Hypothalamus (tissue), 51 donors: ENCODE measurements at places on chromosomes 3 and 15.

GRCh38 chr3:151838574-151839312, 24.8 kb downstream of the AADAC start:
- peak; percentile 55 for DNase-seq

DNA sequence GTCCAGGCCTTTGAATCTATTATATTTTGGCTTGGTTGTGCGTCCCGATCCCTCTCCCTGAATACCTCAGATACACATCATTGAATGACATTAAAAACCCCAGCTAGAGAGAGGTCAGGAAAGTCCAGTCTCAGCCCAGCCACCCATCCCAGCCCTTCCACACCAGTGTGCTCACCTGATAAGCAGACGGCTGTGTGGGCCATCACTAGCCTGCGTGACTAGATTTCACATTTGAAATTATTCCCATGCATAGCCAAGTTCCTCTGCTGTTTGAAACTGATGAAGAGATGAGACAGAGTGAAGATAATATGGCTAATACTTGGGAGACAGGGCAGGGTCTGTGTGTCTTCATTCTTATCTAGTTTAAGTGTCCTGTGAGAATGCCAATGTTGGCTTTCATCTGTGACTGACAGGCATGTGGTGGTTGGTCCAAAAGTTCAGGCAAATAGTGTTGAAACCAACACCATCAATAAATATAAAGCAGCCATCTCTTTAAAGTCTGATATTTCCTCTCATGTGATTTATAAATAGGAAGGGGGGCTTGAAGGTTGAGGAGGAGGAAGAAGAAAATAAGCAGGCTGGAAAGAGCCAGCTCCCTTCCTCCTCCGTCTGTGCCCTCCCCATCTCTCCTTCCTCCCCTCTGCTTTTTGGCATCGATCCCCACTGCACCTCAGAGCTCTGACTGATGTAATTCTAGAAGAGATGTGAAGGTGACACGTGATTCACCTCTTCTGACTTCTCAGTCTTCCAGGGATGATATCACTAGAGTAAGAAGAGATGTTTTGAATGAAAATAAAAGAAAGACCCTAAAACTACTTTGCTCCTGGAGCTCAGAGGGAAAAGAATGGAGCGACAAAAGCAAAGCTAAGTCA, 5.1 kb downstream of the FAM43A start:
- DNase-seq: no peak

DNA sequence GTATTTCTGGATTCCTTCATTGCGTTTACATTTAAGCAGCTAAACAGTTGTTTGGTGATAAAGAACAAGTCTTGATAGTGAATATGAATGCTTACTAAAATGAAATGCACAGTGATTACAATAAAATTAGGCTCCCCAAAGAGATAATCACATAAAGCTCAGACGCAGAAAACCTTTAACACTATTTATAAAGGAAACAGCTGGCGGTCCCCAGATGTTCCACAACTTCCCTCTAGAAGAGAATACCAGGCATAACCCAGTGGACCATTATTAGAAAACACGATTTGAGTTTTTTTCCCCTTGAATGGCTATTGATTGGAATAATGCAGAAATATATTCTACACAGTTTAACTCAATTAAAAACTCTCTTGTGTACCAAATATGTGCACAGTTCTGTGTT, 573.2 kb downstream of the DIPK2A start:
- DNase-seq: no peak

DNA sequence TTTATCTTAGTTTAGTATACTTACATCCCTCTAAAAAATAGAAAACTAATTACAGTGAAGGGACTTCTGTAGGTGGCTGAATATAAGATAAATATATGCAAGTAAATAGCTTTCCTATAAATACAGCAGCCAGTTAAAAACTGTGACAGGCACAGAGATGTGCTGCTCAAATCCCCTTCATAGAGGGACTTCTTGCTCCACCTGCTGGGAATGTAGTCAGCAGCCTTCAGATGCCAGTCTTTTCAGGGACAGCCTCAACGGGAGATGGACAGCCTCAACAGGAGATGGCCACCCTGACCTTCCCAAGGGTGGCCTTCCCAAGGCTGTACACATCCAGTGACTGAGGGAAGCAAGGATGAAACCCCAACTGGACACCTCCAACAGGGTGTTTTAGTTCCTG, 15.7 kb upstream of the PRR23E start:
- no peak for DNase-seq

- no peak for DNase-seq
Measured at GRCh38 chr3:70868561-70868960, 556.1 kb upstream of the MDFIC2 start.

- DNase-seq: no peak
Measured at GRCh38 chr3:16550676-16551341, 37.3 kb upstream of the RFTN1 start.

DNA sequence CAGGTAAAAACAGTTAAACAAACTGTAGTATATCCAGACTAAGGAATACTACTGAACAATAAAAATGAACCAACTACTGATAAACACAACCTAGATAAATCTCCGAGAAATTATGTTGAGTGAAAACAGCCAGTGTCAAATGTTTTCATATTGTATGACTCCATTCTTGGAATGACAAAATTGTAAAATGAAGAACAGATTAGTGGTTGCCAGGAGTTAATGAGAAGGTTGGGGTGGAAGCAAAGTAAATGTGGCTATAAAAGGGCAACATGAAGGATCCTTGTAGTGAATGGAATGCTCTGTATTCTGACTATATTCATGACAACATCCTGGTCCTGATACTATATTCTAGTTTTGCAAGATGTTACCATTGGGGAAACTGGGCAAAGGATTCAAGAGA, 27.5 kb upstream of the ACKR4 start:
- no peak for DNase-seq

DNA sequence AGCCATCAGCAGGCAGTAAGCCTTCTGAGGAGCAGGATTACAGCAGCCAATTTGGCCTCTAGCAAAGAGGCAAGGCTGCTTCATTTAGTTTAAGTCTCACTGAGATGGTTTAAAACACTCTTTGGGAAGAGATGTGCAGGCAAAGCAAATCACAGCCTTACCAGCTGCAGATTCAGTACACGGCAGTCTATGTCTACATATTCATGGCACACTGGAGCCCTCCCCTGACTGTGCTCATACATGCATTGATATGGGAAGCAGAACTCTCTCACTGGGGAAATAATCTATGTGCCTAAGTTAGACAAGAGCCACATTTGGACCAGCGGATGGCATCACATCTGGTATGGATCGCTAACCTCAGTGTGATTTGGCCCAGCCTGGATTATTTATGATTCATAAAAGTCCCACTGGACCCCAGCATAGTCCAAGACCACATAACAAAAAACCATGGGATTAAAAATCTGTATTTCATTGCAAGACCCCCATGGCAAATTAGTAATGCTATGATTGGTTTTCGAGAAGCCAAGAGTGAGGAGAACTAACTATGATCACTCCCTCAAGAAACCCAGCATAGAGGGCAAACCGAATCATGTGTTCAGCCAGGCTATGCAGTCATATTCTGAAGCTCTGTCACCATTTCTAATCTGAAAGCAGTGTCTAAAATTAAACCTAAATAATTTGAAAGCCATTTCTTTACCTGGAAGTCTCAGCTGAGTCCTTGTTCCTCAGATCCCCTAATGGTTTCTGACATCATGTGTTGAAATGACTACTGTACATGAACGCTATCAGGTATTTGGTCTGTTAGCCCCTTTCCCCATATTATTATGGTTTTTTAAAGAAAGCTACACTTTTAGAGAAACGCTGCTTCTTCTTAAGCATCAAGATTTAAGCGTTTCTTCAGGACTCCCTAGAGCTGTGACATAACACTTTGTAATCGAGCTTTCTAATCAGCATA, 1.2 kb downstream of the PRICKLE2 start:
- DNase-seq: no peak

DNA sequence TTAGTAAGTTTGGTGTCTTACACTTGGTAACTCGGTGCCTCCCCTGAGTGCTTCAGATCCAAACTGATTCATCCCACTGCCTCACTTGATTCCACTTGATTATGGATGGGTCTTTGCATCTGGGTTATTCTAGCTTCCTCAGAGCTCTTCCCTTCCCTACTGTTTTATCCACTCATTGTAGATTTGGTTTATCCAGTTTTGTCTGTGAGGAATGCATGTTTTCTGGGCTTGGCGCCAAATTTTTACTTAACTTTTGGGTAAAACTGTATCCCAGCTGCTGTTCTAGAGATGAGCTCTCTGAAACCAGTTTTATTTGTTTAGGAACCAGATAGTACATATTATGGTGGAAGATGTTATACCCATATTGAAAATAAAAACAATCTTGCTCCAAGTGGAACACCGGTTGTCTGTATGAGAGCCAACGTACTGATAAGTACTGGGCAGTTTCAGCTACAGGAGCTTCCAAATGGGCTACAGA, 20.9 kb downstream of the RAD54L2 start:
- no peak for DNase-seq

- no peak for DNase-seq
Measured at GRCh38 chr15:31101262-31102038, at the start of gene TRPM1. TRPM1 (minus strand) TSS chr15:31101725; CDS start chr15:31081355, 20,370 bp downstream.

DNA sequence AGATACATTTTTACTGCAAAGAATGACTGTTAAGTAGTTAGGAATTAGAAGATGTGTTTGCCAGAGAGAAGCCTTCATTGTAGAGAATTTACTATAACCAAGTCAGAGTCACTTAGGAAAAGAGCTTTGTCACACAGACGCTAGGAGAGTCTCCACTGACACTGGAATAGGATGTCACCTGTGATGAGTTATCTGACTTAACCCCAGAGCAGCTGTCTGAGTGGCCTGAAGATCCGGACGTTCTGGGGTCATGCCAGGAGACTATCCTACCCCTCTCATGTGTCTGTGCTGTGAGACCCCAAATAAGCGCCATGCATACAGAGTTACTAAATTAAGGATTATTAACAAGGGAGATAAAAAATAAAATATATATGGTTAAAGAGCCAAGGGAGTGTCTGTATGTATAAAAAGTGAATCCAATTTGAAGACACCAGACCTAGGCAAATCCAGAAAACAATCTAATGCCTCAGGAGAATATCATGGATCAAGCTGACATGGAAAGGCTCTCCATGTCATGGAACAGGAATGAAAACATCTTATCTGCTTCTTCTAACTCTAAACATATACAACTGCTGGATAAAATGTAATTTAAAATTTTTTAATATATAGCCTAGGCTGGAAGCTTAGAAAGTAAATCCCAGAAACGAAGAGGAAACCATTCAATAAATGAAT, 43.5 kb downstream of the ITGB5 start:
- DNase-seq: no peak
